ENCODE measurements at places on chromosomes 16 and 17.

- peak; percentile 27 for DNase-seq
Measured at GRCh38 chr16:81266680-81267095, 28.2 kb downstream of the BCO1 start.

- DNase-seq: no peak
Measured at GRCh38 chr16:49600976-49601375, 227.4 kb downstream of the C16orf78 start.

DNA sequence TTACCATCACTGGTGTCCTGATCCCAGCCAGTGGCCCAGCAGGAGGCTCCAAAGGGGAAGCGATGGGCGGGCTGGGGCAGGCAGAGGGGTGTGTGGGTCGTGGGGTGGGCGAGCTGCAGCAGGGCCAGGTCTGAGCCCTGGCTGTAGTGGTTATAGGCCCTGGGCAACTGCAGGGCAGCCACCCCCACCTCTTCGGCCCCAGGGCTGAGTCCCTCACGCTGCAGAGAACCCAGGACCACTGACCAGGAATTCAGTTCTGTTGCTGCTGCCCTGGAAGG lies 2.2 kb downstream of the PRSS53 start:
- DNase-seq: no peak

DNA sequence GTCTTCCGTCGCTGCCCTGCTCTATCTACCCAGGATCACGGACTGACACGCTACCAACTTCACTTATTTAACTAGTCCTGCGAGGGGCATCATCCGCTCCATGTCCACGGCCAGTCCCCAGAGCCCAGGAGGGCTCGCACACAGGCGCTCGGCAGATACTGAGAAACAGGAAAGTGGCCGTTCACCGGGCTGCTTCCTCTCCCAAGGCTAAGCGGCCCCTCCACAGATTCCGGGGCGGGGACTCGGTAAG lies 388 bp downstream of the OXLD1 start:
- no peak for DNase-seq

DNA sequence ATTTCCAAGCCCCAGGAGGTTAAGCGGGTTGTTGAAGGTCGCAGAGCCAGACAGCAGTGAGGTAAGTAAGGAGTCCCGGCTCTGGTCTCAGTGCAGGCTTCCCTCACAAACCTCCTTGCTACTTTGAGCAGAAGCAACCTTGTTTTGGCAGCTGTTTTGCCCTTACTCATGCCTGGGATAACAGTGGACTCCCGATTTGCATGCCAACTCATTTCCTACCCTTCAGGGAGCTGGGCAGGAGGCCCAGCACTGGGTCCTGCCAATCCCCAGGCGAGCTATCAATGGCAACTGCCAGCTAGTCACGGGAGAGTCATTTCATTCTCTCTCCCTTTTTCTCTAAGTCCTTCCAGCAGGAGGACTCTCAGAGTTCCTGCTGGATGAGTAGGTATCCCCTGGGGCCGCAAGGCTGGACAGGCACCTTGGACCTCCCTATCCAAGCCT lies 72.0 kb upstream of the KSR1 start:
- no peak for DNase-seq

DNA sequence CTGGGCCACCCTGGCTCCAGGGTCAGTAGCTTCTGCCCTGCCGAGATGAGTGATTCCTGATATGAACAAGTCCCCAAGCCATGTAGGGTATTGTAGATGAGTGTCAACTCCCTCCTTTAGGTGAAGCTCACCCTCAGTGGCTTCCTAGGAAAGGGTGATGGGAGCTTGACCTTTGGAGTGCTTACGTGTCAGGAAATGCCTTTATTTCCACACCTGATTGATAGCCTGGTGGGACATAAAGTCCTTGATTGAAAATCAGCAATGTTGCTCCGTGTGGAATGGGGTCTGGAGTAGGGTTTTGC lies 58.4 kb downstream of the USP43 start:
- no peak for DNase-seq

DNA sequence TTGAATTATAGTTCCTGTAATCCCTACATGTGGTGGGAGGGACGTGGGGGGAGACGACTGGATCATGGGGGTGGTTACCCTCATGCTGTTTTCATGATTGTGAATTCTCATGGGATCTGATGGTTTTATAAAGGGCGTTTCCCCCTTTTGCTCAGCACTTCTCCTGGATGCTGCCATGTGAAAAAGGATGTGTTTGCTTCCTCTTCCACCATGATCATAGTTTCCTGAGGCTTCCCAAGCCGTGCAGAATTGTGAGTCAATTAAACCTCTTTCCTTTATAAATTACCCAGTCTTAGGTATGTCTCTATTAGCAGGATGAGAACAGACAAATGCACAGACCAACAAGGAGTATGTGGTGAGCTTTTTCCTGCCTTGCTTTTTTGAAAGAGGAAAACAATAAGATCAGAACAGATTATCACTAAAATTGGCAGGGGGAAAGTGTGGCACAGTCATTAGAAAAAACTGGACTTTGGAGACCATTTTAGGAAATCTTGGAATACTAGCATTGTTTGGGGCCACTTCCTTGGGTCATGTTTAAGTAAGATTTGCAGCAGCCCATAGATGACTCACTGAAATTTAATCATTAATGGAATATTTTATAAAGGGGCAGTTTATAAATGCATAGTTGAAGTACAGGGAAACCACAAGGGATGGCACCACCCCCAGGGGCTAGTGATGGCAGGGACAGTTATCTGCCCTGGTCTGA lies 352.8 kb downstream of the CDH13 start:
- DNase-seq: no peak

DNA sequence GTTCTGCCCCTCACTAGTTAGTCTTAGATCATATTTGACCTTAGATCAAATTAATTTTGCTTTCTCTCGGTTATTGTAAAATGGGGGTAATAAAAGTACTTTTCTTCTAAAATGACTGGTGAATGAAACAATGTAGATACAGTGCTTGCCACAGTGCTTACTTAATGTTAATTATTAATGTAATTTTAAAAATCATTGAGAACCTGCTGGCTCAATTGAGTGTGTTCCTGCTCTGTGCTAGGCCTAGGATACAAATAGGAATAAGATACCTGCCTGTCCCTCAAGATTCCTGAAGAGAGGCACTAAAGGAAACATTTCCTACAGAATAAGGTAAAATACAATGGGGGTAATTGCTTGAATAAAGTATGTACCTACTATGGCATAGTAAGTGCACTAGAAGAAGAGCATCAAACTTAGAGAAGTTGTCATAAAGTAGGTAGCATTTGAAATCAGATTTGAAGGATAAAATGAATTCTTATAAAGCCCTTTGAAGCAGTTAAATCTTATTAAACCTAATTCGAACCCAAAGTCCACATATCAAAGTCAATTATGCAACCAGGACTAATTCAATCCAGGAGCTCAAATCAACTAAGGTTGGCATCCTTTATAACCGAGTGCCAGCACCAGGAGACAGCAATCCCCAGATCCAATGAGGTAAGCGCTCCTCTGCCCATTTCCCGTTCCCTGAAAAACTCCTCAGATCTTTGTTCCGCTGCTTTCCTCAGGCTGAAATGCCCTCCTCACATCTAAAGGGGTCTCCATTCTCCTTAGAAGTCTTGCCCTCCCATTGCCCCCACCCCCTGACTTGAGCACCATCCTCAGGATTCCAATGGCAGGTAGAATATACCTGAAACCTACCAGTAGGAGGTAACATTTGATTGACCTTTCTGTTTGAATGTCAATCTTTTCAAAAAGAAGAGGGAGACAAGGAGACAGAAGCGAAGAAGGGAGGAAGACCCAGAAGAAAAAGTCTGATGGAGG lies 2.4 kb upstream of the MED13 start:
- DNase-seq: no peak

DNA sequence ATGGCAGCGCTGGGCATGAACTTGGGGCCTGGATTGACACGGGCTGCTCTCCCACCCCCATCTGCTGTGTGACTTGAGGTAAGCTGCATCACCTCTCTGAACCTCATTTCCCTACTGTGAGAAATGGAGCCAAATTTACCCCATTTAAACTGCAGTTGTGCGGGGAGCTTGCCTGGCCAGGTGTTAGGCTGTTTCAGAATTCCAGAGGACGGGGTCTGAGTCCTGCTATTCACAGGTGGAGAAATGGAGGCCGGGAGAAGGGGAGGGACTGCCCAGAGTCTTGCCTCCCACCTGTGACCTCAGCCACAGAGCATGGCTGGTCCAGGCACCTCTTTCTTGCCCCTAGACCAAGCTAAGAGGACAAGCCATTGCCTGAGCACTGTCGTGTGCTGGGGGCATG lies 12.8 kb downstream of the KCNJ12 start:
- no peak for DNase-seq

DNA sequence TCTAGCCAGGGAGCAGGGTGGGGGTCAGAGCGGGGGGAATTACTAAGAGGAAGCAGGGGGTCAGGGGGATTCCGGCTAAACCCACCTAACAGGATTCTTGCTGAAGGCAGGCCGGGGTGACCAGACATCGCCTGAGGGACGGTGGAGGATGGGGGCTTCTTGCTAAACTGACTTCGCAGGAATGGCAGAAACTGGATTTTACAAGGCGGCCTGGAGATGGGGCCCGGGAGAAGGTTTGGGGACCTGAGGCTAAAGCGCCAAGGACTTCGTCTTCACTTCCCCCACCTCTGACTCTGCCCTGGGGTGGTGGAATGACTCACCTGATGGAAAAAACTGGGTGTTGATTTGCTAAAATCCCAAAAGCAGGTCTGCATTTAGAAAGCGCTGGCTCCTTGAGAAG lies 23.5 kb downstream of the LGALS3BP start:
- no peak for DNase-seq

DNA sequence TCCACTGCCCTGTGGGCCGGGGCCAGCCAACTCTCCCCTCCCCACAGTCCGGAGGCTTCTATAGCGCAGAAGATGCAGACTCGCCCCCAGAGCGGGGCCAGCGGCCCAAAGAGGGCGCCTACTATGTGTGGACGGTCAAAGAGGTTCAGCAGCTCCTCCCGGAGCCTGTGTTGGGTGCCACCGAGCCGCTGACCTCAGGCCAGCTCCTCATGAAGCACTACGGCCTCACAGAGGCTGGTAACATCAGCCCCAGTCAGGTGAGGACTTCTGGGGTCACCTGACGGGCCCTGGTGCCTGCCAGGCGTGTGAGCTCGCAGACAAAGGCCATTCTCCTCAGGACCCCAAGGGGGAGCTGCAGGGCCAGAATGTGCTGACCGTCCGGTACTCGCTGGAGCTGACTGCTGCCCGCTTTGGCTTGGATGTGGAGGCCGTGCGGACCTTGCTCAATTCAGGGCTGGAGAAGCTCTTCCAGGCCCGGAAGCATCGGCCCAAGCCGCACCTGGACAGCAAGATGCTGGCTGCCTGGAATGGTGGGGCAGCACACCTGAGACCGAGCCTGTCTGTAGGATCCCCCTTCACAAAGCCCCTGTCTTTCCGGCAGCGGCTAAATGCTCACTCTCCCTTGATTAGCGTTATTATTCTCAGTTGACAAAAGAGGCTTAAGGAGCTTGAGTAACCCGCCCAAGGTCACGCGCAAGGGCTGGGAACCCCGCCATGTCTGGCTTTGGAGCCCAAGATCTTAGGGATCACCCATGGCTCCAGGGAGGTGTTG lies 3.9 kb downstream of the SPATA20 start:
- DNase-seq: no peak

DNA sequence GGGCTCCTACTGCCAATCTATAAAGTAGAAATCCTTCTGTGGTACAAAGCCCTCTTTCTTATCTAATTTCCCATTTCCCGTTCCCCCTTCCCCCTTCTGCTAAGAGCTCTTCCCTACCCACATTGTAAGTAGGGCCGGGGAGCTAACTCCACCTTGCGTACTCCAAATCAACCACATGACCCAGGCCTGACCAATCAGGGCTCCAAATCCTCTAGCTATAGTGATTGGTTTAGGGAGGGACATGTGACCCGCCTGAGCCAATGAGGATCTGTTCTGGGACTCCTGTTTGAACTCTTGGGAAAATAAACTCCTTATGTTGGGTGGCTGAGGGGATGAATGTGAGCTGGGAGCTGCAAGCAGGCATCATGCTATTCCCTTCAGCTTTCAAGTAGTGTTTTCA lies 40.9 kb upstream of the MEOX1 start:
- peak; percentile 38 for DNase-seq

- no peak for DNase-seq
Measured at GRCh38 chr16:89035669-89036570, 57.7 kb upstream of the ACSF3 start.

DNA sequence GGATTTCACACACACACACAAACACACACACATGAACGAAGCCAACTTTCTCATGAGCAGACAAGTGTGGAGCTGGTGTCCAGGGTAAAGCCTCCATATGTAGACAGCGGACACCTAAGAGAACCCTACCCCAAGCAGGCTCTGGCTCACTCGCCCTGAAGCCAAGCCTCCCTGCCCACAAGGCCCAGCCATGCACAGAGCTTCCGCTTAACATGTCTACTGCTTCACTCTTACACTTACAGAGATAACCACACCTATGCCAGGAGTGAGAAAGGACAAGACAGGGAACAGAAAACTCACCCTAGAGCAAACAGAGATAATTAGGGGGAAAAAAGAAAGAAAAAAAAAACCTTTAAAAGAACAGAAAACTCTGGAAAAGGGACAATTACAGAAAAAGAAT lies 67.5 kb downstream of the CYTH1 start:
- no peak for DNase-seq

DNA sequence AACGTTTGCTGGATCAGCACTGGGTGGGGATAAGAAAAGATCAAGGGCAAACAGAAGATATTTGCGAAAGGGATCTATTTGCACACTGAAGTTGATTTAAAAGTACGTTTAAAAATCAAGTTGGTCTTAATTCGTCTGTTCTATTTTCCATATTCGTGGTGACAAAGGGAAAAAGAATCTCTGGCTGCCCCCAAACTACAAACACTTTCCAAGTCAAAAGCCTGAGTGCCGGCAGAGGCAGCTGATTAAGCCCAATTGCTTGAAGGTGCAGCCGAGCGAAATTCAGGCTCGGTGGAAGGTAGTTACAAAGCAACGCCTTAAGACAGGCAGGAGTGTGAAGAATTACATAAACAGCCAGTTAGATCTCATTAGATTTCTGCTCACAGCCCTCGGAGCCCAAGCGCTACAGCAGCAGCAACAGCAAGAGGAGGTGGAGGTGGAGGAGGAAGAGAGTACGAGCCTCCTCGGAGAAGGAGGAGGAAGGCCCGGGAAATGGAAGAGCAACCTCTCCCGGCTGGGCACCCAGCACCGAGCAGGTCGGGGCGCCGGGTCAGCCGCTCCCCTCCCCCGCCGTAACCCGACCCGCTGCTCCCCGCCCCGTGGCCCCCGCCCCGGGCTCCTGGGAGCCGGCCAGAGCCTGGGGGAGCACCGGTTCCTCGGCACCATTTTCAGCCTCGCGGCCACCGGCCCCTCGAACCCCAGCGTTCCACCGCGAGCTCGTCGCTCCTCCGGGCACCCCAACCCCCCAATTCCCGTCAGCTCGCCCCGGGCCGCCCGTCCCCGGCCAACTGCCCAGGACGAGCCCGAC lies 890 bp downstream of the TOB1 start:
- peak; percentile 67 for DNase-seq

GRCh38 chr16:80619824-80620223 lies 79.0 kb downstream of the DYNLRB2 start:
- DNase-seq: no peak

- no peak for DNase-seq
Measured at GRCh38 chr16:77009453-77009852, 181.5 kb upstream of the MON1B start.

All from activated T-cell treated with anti-CD3 and anti-CD28 coated beads, Interleukin-2, amount 50 U/mL, for 48 hours (primary cell).